ENCODE measurements at places on chromosomes 1 and 21.

DNA sequence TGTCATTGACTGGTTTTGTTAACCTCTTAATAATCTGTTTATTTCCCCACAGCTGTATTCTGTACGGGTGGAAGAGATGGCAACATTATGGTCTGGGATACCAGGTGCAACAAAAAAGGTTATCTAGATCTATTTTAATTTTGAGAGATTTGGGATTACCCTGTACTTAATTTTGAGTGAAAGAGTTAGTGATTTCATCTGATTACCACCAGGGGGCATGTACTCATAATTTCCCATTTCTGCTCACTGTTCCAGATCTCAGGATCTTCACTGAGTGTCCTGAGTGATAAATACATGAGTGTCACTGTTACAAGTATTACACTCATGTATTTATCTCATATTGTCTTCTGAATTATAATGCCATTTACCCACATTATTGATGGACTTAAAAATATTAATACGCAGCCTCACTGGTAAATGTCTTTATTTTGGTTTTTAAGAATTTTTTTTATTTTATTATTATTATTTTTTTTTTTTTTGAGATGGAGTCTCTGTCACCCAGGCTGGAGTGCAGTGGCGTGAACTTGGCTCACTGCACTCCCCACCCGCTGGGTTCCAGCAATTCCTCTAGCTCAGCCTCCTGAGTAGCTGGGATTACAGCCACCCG lies 27.4 kb downstream of the DTL start:
- DNase-seq = peak; percentile 55

GRCh38 chr1:77553568-77554291 lies 128.7 kb downstream of the ZZZ3 start:
- no peak for DNase-seq

GRCh38 chr1:60898987-60899386 lies 183.4 kb upstream of the NFIA start:
- DNase-seq = no peak

DNA sequence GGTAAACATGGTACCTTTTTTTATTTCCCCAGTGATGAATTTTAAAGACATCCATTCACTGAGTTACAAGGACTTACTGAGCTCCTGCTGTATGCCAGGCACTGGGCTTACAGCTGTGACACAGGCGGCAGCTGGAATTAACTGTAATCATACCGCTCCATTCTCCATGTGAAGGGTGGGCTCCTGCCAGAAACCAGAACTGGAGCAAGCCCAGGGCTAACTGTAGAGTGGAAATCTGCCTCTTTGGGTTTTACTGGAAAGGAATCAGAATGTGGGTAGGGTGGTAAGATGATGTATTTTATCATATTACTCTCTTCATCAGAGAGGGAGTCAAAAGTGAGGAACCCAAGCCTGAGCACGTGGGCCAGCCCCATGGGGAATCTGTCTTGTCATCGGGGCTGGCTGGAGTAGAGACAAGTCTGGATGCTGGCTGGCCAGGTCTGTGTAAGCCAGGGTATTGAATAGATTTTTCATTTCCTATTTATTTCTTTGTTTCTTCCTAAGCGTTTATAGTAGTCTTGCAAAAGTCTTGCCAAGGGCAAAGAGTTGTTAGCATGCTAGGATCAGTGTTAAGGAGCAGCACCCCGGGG lies 21.5 kb downstream of the FGGY start:
- DNase-seq = no peak

- DNase-seq = no peak
Observed at GRCh38 chr1:31650161-31651088, 5.7 kb upstream of the PEF1 start.

DNA sequence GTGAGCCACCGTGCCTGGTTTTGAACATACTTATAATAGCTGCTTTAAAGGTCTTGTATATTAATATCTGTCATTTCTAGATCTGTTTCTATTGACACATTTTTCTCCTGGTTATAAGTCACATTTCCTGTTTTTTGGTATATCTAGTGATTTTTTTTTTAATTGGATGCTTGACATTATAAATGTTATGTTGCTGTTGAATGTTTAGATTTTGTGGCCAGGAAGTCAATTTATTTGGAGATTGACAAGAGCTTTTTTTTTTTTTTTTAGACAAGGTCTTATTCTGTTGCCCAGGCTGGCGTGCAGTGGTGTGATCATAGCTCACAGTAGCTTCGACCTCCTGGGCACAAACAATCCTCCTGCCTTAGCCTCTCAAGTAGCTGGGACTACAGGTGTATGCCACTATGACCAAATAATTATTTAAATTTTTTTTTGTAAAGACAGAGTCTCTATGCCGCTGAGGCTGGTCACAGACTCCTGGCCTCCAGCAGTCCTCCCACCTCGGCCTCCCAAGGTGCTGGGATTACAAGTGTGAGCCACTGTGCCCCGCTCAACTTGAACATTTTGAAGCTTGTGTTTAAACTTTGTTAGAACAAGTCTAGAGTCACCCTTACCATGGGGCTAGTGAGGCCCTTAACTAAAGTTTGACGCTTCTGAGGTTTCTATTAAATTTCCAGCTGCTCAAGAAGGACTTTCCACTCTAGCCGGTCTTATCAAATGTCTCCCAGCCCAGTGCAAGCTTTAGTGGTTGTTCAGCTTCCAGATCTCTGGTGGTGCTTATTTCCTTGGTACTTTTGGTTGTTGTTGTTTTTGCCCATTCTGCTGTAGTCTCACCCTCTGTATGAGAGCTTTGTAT lies 8.6 kb upstream of the CHI3L2 start:
- DNase-seq = no peak

DNA sequence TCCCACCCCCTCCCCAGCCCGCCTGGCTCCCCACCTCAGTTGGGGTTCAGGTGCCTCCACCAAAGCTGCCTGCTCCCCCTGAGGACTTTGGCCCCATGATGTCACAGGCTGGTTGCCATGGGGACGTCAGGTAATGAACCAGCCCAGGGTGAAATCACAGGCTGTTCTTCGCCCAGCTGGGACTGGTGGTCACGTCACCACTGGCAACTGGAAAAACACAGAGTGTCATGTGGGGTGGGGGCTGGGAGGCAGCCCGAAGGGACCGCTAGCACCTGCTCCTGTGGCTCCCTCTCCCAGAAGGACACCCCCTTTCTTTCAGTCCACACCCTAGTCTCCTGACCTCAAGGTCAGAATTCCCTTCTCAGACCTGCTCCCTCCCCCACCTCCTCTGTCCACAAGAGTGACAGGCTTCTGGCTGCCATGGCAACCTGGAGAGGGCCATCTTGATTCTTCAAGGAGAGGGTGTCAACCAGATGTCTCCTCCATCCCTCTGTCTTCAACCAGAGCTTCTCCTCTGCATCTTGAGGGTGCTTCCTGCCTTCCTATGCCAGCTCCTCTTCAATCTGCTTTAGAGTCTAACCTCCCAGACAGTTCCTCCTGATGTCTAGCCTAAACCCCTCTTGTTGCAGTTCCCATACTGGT lies 6.2 kb downstream of the FAM131C start:
- peak; percentile 84 for DNase-seq

DNA sequence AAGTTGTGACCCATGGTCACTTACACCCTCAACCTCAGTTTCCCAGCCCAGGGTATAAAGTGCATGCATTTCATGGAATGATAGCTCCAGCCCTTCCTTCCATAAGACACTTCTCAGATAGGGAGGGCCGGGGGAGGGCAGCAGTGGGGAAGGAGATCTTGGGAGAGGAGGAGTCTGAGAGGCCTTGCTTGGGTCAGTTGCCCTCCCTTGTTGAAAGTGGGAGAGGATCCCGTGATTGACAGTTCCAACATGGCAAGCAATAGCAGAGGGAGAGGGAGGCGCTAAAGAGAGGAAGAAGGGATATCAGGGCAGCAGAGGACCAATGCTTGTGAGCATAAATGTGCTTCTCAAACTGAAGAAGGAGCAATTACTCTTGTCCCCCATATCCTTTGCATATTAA lies 244.4 kb downstream of the CHRM3 start:
- DNase-seq = no peak

DNA sequence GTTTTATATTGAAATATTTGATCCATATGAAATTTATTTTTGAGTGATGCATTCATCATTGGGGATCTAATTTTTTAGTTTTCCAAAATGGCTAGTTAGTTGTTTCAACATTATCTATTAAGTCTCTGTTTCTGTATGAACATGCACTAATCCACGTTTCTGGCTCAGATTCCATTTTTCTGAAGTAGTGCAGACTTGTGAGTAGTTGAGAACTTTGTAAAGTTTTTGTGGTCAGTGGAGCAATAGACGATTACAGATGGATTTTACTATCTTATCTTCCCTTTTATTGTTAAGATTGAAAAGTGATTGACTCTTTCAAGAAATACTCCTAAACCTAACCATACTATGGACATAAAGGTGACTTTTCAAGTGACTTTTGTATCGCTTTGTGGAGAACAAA lies 16.7 kb downstream of the SOAT1 start:
- no peak for DNase-seq

- DNase-seq = no peak
Observed at GRCh38 chr1:92045766-92046495, 16.1 kb downstream of the EPHX4 start.

DNA sequence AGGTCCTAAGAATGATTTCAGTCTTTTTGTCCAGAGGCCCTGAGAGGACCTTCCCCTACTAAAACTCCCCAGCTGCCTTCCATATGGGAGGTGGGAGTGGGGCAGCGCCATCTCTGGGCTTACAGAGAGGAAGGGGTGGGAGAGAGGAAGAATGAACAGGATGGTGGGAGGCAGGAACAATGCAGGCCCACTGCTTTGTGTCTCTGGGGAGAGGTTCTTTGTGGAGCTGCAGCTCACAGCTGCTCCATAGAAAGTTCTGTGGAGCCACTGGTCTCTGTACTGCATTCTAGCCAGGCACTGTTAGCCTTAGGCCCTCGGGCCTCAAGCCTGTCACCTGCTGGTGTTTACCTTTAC lies 43.6 kb upstream of the A3GALT2 start:
- no peak for DNase-seq

- DNase-seq = no peak
Observed at GRCh38 chr1:102776071-102776470, 332.3 kb downstream of the COL11A1 start.

DNA sequence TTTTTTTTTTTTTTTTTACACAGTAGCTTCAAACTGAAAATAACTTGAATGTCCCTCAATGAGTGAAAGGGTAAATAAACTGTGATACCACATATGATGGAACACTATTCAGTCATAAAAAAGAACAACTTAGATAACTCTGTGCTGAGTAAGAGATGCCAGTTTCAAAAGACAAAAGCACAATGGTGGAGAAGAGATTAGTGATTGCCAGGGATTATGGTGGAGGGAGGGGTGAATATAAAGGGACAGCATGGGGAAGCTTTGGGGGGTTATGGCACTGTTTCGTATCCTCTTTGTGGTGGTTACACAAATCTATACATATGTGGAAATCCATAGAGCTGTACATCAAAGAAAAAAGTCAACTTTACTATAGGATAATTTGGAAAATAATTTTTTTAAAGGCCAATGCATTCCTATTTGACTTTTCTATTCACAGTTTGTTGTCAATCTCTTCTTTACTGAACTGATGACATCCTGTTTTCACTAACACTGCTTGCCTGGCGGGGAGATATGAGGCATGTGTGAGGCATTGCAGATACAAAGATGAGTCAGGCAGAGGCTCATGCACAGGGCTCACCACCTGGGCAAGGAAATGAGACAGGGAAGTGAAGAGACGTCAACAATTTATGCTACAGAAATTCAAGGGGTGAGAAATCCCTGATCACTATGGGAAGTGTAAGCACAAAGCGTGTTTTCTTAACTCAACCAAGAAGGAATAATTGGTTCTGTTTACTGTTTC lies 302.7 kb downstream of the DUSP10 start:
- peak; percentile 4 for DNase-seq
